ENCODE measurements at places on chromosomes 13 and 19.

GRCh38 chr19:45577111-45577905, 7.3 kb downstream of the OPA3 start:
- no peak for DNase-seq

DNA sequence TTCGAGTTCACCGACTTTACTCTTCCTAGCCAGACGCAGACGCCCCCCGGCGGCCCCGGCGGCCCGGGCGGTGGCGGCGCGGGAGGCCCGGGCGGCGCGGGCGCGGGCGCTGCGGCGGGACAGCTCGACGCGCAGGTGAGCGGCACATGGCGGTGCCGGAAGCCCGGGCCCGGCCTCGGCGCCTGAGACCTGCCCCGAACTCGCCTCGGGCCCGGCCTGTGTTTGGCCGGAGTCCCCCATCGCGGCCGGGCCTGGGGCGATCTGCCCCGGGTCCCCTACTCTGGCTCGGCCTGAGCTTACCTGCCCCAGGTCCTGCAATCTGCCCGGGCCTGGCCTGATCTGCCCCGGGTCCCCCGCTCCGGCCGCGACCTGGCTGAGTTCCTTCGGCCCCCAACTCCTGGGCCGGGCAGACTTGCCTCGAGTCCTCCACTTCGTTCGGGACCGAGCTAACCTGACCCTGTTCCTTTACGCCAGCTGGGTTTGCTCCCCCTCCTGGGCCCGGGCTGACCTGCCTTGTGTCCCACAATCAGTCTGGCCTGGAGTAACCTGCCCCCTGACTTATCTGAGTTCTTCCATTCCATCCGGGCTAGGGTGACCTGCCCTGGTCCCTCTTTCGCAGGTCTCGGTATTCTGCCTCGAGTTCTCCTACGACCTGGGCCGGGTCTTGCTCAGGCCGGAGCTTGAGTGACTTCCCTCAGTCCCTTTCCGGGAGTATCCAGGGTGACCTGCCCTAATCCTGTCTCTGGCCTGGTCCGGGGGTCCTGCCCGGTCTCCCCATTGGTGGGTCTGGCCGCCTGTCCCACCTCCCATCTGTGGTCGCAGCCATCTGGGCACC, 764 bp downstream of the UPF1 start:
- no peak for DNase-seq

DNA sequence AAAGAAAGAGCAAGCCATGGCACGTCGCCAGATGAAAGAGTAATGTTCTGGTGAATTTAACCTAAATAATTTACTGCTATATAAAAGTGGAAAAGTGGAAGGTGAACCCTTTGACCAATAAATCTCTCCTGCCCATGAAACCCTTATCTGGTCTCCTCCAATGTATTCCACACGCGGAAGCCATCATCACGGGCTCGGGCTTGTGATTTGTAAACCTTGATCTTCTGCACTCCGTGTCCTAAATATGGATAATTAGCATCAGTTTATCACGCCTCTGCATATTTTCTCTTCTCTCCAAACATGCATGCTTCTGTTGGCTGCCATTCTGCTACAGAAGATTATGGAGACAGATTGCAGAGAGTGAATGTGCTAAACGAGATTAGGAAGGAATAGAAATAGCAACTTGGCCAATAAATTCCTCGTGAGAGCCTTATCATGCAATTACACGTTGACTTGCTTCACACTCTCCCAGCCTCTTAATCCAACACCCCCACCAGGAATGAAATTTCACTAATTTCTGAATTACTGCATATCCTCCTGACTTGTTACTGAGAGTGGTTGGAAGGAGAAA, 34.5 kb downstream of the SOX1 start:
- DNase-seq: no peak

DNA sequence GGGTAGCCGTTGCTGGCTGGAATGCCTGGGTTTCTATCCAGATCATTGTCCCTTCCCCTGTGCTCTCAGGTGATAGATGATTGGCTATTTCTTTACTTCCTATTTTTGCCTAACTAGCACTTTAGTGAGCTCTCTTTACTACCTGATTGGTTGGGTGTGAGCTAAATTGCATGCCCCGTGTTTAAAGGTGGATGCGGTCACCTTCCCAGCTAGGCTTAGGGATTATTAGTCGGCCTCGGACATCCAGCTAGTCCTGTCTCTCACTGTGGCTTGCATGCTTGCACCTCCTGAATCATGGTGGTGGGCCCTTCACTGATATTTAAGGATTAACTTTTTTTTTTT, 10.1 kb downstream of the TTYH1 start:
- DNase-seq: no peak

- DNase-seq: no peak
These were observed 73.7 kb upstream of the MEDAG start for GRCh38 chr13:30832377-30832776.

DNA sequence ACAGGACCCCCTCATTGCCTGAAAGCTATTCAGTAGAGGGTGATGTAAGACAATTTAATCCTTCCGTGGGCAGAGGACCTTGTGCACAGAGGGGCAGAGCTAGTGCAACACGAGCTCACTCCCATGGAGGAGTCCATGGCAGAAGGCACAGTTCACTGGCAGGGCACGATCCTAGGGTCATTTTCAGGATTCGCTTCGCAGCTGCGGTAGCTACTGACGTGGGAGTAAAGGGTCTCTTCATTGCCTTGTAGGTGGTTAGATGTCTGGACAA, 207.8 kb downstream of the FOXO1 start:
- no peak for DNase-seq

- DNase-seq: no peak
These were observed 19.7 kb downstream of the ARHGEF18 start for GRCh38 chr19:7368456-7368855.

DNA sequence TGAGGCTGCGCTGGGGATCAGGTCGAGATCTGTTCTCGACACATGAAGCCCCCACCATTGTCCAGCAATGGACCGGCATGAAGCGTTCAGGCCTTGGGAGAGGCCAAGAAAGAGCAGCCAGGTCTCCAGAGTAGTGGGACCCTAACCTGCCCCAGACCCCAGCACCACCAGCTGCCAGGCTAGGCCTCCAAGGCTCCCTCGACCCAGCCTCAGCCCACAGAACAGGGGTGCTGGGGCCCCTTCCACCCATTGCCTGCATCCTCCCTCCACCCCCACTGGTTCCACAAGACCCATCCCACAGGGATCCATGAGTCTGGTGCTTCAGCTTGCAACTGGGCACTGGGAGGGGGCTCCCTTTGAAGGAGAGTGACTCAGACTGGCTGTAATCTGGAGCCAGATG, 120.3 kb downstream of the TUBA3C start:
- DNase-seq: no peak

- no peak for DNase-seq
These were observed 310.6 kb downstream of the FGF14 start for GRCh38 chr13:102091231-102091630.

GRCh38 chr13:97212004-97212403, 10.1 kb upstream of the MBNL2 start:
- no peak for DNase-seq

GRCh38 chr13:109135018-109135417, 505.6 kb downstream of the MYO16 start:
- no peak for DNase-seq

DNA sequence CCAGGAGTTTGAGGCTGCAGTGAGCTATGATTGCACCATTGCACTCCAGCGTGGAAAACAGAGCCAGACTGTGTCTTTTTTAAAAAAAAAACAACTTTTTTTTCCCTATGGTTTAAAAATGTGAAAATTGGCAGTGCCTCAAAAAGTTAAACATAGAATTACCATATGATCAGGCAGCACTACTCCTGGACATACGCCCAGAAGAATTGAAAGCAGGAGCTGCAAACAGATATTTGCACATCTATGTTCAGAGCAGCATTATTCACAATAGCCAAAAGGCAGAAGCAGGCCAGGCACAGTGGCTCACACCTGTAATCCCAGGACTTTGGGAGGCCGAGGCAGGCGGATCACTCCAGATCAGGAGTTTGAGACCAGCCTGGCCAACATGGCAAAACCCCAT, 3.8 kb upstream of the RETN start:
- no peak for DNase-seq

DNA sequence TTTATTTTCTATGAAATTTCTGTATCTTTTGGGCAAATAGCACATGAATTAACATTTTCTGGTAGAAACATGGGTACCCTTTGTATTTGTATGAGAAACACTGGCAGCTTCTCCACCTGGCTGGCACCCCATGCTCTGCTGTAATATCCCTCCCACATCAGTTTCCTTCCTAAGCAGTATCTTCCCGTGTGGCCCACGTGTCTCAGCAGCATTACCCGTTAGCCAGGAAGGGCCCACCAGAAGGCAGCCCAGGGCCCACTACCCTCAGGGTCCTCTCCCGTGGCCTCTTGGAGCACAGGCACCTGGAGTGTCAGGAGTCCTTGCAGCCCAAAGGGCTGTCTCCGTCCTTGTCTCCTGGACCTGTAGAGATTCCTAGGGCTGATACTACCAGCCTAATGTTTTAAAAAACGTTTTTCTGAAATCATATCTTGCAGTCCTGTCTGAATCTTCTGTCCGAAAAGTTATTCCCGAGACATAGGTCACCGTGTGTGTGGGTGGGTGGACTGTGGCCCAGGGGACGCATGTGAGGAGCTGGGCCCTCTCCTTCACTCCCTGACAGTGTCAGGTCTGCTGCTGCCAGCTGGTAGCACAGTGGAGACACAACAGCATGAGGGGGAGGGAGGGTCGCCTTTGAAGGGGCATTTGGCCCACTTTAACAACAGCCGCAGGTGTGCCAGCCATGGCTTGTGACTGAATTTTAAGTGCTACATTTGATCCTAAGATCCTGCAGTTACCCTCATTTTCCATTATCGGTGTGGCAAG, 22.0 kb upstream of the TEX29 start:
- DNase-seq: no peak

DNA sequence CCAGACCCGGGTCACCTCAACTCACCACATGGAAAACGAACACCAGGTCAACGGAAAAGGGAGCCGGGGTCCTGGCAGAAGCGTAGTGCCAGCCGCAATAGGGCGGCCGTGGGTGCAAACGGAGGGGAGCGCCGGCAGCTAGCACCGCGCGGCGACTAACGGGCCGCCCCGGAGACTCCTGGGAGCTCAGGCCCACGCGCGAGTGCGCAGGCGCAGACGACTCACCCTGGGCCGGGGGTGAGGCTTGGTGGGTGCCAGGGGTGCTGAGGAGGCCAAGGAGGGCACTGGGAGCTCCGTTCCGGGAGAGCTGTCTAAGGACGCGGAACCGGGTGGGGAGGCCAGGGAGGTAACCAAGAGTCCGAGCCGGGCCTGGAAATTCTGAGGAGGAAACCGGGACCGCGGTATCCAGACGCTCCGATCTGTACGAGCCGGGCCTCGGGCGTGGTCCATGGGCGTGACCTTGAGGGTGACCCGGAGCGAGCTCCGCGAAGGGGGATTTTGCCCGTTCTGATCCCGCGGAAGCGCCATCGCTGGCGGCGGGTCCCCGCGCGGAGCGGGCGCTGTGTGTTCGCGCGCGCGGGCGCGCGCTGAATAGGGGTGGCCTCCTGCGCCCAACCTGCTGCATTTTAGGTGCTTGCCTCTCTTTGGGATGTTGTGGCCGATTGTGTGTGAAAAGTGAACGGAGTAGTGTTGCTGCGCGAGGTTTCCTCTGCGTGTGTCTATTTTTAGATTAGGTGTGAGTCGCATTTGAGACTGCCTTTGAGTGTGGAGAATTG, at the start of gene ZNF382:
TSS of gene ZNF382 (plus strand) at position 213 of the 776 bp plus-strand sequence. CDS start 4,602 bp downstream, outside the sequence.
- peak; percentile 77 for DNase-seq

DNA sequence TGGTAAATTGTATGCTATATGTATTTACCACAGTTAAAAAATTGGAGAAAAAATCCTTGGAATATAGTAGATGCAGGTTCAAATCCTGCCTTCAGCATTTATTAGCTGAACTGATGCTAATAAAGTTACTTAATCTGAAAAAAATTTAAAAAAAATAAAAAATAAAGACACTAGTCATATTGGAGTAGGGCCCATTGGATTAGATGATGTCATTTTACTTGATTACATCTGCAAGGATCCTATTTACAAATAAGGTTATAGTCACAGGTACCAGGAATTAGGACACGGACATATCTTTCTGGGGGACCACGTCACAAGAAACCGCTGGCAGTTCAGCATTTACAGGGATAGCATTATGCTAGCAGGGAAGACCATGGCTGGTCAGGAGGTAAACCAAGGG, 6.2 kb downstream of the ZNF555 start:
- no peak for DNase-seq

- peak; percentile 52 for DNase-seq
These were observed 14.4 kb downstream of the LEUTX start for GRCh38 chr19:39792999-39793546.

DNA sequence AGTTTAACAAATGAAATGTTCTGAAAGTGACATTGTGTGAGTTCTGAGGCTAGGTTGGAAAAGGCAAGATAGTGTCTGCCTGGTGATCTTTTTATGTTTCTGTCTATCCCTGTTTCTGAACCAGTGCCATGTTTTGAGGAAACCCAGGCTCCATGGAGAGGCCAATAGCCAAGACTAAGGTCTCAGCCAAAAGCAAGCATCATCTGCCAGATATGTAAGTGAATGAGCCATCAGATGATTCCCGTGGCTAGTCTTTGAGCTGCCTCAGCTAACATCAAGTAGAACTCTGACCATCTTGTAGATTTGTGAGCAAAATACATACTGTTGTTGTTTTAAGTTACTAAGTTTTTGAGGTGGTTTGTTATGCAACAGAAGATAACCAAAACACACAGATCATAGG, 19.6 kb upstream of the CCNA1 start:
- DNase-seq: no peak

DNA sequence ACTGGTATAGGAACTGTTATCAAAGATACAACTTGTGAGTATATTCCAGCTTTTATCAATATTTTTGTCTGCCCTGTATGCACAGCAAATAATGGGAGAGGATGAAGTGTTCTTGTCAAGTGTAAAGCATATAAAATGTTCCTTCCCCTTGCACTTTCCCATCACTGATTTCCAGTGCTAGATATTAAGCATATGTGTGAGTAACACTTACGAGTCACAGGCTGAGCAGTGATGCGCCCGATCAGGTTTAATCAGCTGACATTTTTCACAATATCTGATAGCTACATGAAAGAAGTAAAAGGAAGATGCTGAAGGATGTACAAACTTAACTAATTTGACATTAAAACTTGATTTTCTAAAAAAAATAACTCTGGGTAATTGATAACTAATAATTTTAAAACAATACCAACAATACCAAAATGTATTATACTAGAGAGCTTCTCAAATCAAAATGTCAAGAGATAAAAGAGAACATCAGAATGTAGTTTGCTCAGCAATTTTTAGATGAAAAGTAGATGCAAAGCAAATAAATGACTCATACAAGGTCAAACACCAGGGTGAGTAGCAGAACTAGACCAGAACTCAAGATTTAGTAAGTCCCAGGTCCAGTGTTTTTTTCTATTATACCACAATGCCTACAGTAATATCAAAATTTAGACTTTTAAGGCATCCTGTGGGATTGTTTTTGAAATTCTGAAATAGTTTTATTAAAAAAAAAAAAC, 56.4 kb downstream of the ZDHHC20 start:
- no peak for DNase-seq

GRCh38 chr13:72403396-72404010, 323.9 kb downstream of the MZT1 start:
- DNase-seq: no peak

- no peak for DNase-seq
These were observed 112.3 kb downstream of the SLC7A1 start for GRCh38 chr13:29483211-29483610.

Data from T follicular helper cell (primary cell).